ENCODE measurements at places on chromosomes 16 and 17.

GRCh38 chr17:9648521-9649110 lies 3.3 kb downstream of the USP43 start:
- DNase-seq, result no peak

DNA sequence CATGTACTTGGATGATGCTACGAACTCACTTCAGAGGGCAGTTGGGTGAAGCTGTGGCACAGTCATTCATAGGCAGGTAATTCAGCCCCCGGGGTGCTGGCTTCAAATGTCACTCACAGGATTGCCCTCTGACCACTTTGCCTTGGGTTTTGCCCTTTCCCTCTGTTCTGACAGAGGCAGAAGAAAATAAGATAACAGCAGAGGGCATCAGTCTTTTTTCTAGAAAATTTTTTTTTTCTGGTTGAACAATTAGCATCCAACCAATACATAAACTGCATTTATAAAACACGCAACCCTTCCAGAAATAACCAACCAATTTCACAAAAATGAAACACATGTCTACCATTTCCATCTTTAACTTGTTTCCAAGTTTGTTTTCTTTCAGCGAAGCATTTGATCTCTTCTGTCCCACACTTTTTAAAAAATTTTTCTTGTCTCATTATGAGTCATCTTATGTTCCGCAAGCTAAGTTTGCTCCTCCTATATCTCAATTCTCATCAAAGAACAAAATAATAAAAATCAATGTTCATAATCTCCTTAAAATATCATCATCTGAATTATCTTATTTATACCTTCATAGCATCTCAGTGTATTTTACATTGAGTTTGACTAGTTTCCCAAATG lies 15.6 kb downstream of the NACA2 start:
- DNase-seq, result no peak

DNA sequence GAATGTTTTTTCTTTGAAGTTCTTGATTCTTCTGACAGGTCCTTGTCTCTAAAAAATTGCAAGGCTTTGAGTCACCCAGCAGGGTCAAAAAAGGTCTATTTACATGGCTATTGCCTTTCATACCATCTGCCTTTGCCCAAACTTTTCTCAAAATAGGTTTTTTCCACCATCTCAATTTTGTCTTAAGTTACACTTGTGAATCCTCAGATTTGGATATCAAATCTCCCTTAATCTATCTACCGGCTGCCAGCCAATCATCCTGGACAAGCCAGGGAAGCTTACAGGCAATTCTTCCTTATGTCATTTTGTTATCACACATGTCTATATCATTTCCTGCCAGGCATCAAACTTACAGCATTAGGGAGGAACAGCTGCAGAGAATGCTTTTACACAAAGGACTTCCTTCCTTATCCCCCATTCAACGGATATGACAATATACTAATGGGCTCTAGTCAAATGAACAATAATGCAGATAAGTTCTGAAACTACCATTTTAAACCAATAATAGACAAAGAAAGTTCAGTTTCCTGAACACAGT lies 104.1 kb upstream of the CORO6 start:
- no peak for DNase-seq

DNA sequence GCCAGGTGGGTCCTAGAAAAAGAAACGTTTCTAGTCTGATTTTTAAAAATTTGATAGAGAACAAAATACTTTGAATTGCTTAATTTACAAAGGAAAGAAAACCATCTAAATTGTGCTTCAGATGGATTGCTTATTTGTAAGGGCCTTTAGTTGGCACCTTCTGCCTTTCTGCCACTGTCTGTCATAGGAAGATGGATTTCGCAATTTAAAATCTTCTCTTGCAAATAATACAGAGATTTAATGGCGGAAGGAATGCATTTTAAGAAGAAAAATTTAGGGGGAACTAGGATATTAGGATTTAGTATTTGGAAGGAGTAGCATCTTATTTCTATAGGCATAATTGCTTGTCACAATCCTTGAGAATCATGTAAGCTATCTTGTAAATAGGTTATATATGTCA lies 175.5 kb upstream of the RBL2 start:
- DNase-seq, result no peak

- DNase-seq, result no peak
Measured at GRCh38 chr17:51133365-51133764, 12.7 kb upstream of the SPAG9 start.

GRCh38 chr16:79929260-79929965 lies 328.9 kb upstream of the MAF start:
- no peak for DNase-seq

DNA sequence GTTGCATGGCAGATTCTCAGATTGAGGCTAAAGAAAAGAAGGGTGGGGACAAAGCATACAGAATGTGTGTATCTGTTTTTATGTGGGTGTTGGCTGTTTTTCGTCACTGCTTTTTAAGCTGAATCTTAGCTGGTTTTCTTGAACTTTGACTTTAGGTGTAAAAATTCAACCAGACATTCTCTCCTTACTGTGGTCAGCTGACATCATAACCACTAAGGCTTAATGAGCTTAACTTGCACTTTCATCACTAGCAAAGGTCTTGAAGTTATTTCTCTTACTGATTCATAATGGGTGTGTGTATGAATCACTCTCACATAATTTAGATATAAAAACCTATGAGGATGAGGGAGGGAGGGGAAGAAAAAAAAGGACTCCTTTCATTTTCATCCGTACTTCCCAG lies 4.0 kb upstream of the CDC6 start:
- no peak for DNase-seq

DNA sequence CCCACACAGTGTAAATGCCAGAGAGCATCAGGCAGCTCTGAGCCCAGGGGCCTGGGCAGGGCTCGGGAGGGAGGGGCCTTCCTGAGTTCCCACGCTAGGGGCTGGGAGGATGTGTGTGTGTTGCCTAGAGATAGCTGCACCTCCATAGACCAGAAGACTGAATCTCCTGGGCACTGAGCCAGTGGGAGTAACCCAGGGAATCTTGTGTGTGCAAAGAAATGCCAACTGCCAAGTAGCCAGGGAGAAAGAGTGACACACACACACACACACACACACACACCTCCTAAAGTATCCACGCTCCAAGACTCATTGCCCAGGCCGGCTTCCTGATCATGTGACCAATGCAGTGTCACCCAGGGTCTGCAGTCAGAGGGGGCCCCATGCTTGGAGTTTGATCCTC lies 166.2 kb upstream of the RPL38 start:
- no peak for DNase-seq
